ENCODE measurements at places on chromosomes 2 and 18. TPM values are rescaled to one million over a fixed set of nuclear protein-coding genes. Genes with fewer than 3 reads are reported as not detected.
A peak's percentile ranks its signal among the peaks of the same experiment; 100 is the strongest.

DNA sequence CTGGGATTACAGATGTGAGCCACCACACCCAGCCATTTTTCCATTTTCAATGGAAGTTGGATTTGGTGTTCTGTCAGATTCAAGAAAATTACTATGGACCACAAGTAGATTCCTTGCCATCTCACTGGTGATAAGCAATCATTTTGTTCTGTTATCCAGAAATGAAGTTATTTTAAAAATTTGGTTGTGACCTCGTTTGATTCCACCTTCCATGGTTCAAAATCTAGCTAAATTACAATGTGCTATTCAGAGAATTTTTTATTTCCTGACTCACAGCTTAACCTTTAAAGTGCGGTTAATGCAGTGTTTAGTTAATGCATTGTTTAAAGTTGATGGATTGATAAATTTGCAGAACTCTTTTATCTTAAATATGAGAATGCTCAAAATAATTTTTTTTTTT, 243.2 kb upstream of the BOD1L2 start:
- no peak for DNase-seq
- H3K4me1 ChIP-seq, result no peaks in the 10 kb centered on the region
- no peak overlapping the region for H3K27ac ChIP-seq
- H3K27me3 ChIP-seq, result no peaks in the 10 kb centered on the region

DNA sequence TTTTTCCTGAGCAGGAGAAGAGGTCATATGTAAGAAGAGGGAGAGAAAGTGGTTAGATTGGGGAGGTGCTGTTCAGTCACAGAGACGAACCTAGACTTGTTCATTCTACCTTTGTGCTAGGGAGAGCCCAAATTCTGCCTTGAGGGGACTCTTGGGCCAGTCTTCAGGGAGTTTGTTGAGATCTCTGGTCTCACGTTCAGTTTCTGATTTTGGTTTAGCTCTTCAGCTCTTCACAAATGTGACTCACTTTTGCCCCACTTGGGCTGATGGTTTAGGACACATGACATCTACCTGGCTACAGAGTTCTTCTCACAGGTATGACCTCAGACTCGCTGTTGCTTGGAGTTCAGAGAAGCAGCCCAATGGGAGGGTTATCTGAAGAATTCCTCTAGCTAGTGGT, 49.2 kb upstream of the DARS1 start:
- H3K4me3 ChIP-seq, result no peak overlapping the region
- H3K27ac ChIP-seq, result no peak overlapping the region
- no peaks in the 10 kb centered on the region for H3K4me1 ChIP-seq
- H3K36me3 ChIP-seq, result no peaks in the 10 kb centered on the region

DNA sequence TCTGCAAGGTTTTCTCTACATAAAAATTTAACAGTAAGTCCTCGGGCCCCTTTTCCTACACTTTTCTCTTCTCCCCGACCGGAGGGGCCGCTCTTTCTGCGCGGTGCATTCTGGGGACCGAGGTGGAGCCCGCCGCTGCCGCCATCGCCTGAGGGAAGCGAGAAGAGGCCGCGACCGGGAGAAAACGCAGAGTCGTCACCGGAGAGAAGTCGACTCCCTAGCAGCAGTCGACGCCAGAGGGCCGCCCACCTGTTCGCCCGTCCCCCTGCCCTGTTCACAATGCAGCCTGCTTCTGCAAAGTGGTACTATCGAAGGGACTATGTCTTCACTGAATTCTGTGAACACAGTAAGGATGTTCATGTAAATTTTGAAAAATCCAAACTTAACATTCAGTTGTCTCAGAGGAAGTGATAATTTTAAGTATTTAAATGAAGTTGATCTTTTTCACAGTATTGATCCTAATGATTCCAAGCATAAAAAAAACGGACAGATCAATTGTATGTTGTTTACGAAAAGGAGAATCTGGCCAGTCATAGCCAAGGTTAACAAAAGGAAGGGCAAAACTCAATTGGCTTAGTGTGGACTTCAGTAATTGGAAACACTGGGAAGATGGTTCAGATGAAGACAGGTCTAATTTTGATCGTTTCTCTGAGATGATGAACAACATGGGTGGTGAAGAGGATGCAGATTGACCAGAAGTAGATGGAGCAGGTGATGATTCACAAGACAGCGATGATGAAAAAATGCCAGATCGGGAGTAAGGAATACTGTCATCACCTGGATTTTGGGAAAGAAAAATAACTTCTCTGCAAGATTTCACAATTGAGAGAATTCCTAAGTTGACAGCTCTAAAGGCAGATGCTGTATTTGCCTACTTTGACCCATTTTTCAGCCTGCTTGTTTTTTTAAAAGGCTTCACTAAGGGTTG, 55.8 kb downstream of the ASXL2 start:
- DNase-seq, result peak; percentile 83
- no peaks in the 10 kb centered on the region for H3K36me3 ChIP-seq
- H3K27ac ChIP-seq, result peak overlapping the region; percentile 54
- H3K27me3 ChIP-seq, result no peaks in the 10 kb centered on the region

Gene MAL
- total RNA-seq, result not detected

Gene PTMA
- total RNA-seq, result 1,532 TPM

- H3K27me3 ChIP-seq, result no peaks in the 10 kb centered on the region
- no peak overlapping the region for H3K27ac ChIP-seq
- no peak for DNase-seq
- no peak overlapping the region for H3K4me3 ChIP-seq
- peaks cover 52% of the 10 kb centered on the region for H3K36me3 ChIP-seq
These were observed 47.6 kb downstream of the RALBP1 start for GRCh38 chr18:9522952-9523351.

Gene CRYGC
- total RNA-seq, result not detected

GRCh38 chr18:13382366-13382953, 163.9 kb downstream of the LDLRAD4 start:
- H3K27me3 ChIP-seq, result no peaks in the 10 kb centered on the region
- no peak for DNase-seq
- H3K36me3 ChIP-seq, result no peaks in the 10 kb centered on the region
- no peak overlapping the region for H3K27ac ChIP-seq
- H3K4me3 ChIP-seq, result no peak overlapping the region
- H3K4me1 ChIP-seq, result no peaks in the 10 kb centered on the region

Gene ING5
- total RNA-seq, result 34.4 TPM

DNA sequence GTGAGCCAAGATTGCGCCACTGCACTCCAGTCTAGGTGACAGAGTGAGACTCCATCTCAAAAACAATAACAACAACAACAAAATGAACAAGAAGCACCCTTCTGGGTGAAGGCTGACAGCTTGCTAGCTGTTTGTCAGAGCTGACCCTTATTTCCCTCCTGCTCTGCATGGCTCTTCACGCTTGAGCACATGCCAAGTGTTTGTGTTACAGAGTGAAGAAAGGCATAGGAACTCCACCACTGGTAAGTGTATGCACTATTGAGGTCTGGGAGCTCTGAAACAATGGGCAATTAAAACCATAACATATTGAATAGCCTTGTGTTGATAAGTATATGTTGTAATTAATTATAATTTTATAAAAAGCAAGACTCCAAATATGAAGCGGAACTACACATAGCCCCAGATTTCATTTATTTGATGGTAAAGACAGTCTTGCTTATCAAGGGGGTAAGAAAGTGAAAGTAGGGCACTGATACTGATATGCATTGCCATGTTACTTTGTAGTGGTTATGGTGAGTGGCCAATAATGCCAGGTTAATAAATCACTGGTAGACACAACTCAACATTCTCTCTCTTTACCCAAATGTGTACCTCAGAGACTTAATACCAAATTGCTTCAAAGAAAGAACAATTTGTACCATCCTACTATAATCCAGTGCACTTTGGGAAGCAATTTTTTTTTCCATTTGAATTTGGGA, 163.4 kb downstream of the VWC2L start:
- no peak overlapping the region for H3K27ac ChIP-seq
- no peak for DNase-seq
- H3K4me3 ChIP-seq, result no peak overlapping the region
- H3K4me1 ChIP-seq, result no peaks in the 10 kb centered on the region
- H3K36me3 ChIP-seq, result no peaks in the 10 kb centered on the region

DNA sequence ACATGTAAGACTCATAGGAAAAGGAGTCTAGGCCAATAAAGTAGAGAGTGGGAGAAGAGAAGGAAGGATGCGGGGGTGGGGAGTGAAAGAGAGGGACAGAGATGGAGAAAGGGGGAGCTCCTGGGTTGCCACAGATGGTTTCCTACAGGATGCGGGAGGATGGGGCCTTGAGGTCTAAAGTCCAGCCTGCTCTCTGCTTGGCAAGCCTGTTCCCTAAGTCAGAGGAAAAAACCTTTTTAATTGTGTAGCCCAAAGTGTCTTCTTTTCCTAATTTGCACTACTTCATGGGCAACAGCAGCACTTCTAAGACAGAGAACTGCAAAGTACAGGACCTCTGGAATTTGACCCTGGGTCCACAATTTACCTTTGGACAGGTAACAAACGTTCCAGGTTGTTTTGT, 1.4 kb upstream of the FAM110C start:
- H3K36me3 ChIP-seq, result no peaks in the 10 kb centered on the region
- no peak for DNase-seq
- no peaks in the 10 kb centered on the region for H3K27me3 ChIP-seq
- no peak overlapping the region for H3K27ac ChIP-seq
- no peak overlapping the region for H3K4me3 ChIP-seq

Gene ZSWIM2
- total RNA-seq, result not detected

DNA sequence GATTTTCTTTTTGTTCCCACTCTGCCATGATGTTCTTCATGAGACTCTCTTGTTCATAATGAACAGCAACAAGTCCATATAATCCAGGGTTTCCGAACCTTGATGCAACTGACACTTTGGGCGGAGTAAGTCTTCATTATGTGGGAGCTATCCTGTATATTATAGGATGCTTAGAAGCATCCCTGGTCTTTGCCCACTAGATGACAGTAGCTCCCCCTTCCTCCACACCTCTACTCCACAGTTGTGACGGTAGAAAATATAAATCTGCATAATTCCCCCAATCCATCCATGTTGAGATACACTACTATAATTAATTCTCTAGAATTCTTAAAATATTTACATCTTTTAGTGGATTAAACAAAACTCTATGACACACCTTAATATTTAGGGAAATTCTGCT, 482.2 kb upstream of the CELF4 start:
- H3K27ac ChIP-seq, result no peak overlapping the region
- no peak overlapping the region for H3K4me3 ChIP-seq
- H3K4me1 ChIP-seq, result no peaks in the 10 kb centered on the region
- no peaks in the 10 kb centered on the region for H3K27me3 ChIP-seq
- no peak for DNase-seq

DNA sequence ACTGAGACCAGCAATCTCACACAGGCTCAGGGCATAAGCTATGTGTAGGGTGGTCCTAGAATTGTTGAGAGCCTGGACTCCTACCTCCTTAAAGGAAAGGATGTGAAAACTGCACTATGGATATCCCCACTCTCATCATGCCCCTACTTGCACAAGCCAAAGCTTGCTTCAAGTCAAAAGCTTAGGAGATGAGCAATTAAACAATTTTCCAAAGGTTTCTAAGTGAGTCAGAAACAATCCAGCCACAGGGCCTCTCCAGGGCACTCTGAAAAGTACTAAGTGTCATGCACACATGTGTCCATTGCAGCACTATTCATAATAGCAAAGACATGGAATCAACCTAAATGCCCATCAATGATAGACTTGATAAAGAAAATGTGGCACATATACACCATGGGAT, 215.4 kb downstream of the AFF3 start:
- H3K4me3 ChIP-seq, result no peak overlapping the region
- H3K36me3 ChIP-seq, result no peaks in the 10 kb centered on the region
- no peak overlapping the region for H3K27ac ChIP-seq
- no peak for DNase-seq
- no peaks in the 10 kb centered on the region for H3K27me3 ChIP-seq
- peaks cover 14% of the 10 kb centered on the region for H3K4me1 ChIP-seq

- no peaks in the 10 kb centered on the region for H3K27me3 ChIP-seq
- no peaks in the 10 kb centered on the region for H3K4me1 ChIP-seq
- DNase-seq, result no peak
- H3K36me3 ChIP-seq, result no peaks in the 10 kb centered on the region
These were observed 13.5 kb downstream of the ALPK2 start for GRCh38 chr18:58615140-58616132.

- H3K36me3 ChIP-seq, result no peaks in the 10 kb centered on the region
- H3K27me3 ChIP-seq, result no peaks in the 10 kb centered on the region
- H3K4me3 ChIP-seq, result no peak overlapping the region
- DNase-seq, result no peak
- no peak overlapping the region for H3K27ac ChIP-seq
- H3K4me1 ChIP-seq, result no peaks in the 10 kb centered on the region
These were observed 142.0 kb upstream of the SPOPL start for GRCh38 chr2:138359532-138359931.

GRCh38 chr2:120596990-120597594, 138.6 kb upstream of the GLI2 start:
- no peaks in the 10 kb centered on the region for H3K27me3 ChIP-seq
- H3K27ac ChIP-seq, result no peak overlapping the region
- no peak for DNase-seq
- H3K36me3 ChIP-seq, result no peaks in the 10 kb centered on the region
- no peak overlapping the region for H3K4me3 ChIP-seq
- H3K4me1 ChIP-seq, result no peaks in the 10 kb centered on the region

Gene IL36G
- not detected for total RNA-seq

Gene COL4A4
- 0.41 TPM for total RNA-seq

- H3K4me1 ChIP-seq, result no peaks in the 10 kb centered on the region
- H3K27me3 ChIP-seq, result no peaks in the 10 kb centered on the region
- no peak for DNase-seq
- H3K27ac ChIP-seq, result no peak overlapping the region
- H3K36me3 ChIP-seq, result no peaks in the 10 kb centered on the region
These were observed 84.5 kb downstream of the PTRHD1 start for GRCh38 chr2:24708537-24709152.

DNA sequence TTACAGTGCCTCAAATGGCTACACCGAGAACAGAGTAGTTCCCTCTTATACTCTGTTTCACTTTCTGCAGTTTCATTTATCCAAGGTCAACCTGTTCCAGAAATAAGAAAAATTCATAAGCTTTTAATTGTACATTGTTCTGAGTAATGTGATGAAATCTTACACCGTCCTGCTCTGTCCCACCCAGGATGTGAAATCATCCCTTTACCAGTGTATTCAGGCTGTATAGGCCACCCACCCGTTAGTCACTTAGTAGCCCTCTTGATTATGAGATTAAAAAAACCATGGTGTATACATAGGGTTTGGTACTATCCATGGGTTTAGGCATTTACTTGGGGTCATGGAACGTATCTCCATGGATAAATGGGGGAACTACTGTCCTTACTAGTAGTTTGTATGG, 29.8 kb downstream of the STARD6 start:
- no peak overlapping the region for H3K27ac ChIP-seq
- peaks cover 4% of the 10 kb centered on the region for H3K4me1 ChIP-seq

- DNase-seq, result no peak
- 0 out of 2 replicates have a peak, but pooled peaks cover 4% of the 10 kb centered on the region for H3K27me3 ChIP-seq
These were observed 176.0 kb downstream of the NRP2 start for GRCh38 chr2:205858275-205858674.

DNA sequence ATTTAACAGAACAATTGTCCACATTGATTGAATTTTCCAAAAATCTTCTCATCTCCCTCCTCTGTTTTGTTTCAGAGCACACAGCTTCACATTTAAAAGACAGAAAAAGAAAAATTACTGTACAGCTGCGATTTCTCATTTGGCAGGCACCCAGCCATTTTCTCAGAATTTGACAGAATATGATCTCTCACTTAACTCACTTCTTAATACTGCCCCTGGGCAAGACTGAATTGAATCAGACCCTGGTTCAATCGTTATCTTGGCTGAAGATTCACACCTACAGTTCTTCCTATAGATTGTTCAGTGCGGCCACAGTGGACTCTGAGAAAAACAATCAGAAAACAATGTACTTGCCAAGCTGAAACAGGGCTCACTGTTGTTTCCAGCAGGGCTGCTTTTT, 90.2 kb upstream of the LHCGR start:
- no peak overlapping the region for H3K4me3 ChIP-seq
- no peaks in the 10 kb centered on the region for H3K4me1 ChIP-seq
- no peak overlapping the region for H3K27ac ChIP-seq
- DNase-seq, result no peak
- H3K36me3 ChIP-seq, result no peaks in the 10 kb centered on the region
- 0 out of 2 replicates have a peak, but pooled peaks cover 2% of the 10 kb centered on the region for H3K27me3 ChIP-seq

Measured in Karpas-422 (cell line).